Activated CD8-positive, alpha-beta memory T cell treated with anti-CD3 and anti-CD28 coated beads for 1 hour (primary cell): ENCODE measurements at places on chromosomes 2 and 18.

GRCh38 chr2:47062681-47063537 lies 92.2 kb downstream of the STPG4 start:
- DNase-seq: no peak

GRCh38 chr2:191756761-191757160 lies 78.8 kb downstream of the NABP1 start:
- DNase-seq: no peak

DNA sequence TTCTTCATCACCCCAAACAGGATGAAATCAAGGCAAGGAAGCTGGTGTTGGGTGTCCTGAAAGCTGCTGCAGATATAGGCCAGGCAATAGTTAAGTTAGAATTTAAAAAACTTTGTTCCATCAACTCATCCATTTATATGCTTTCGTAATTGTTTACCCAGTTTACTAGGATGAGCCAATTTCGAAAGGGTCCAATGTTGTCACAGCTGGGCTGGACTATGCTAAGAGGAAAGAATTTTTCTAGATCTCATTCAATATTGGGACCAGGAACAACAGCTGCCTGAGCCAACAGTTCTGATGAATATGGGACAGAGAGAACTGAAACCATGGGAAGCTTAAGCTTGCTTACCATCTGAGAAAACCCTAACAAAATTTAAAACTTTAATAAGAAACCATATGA lies 21.6 kb upstream of the SP3 start:
- DNase-seq: no peak

DNA sequence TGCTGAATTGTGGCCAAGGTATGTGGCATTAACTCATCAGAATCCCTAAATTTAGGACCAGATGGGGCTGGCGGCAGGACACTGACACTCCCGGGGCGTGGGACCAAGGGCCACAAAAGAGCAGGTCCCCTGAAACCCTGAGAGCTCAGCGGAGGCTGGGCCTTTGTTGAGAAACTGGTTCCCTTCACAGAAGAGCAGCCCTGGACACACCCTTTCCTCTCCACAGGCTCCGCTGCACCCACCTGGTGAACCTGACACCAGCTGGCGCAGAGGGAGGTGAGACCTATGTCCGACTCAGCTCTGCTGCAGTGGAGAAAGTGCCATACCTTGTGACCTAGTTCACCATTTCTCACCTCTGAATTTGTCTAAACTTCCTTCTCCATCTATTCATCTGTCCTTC lies 119.5 kb downstream of the RTP5 start:
- DNase-seq: no peak

- DNase-seq: no peak
Observed at GRCh38 chr18:72107647-72108383, 436.3 kb downstream of the CBLN2 start.

- DNase-seq: no peak
Observed at GRCh38 chr2:193539188-193539587, 1344.5 kb upstream of the TMEFF2 start.

GRCh38 chr2:111071600-111072171 lies 49.0 kb upstream of the BCL2L11 start:
- no peak for DNase-seq

DNA sequence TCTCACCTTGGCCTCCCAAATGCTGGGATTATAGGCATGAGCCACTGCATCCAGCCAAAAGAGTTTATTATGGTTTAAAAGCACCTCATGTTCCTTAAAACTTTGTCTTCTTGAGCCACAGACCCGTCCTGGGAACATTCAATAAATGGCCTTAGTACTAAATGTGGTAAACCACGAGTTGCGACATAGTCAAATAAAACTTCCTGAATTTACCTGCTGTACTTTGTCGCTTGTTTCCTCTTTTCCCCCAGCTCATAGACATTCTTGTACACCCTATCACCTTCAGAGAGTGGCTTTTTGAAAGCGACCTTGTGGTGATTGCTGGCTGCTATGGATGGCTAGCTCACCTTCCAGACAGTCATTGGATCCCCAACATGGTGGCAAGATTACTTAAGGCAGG lies 310.4 kb downstream of the LRRTM1 start:
- DNase-seq: no peak

DNA sequence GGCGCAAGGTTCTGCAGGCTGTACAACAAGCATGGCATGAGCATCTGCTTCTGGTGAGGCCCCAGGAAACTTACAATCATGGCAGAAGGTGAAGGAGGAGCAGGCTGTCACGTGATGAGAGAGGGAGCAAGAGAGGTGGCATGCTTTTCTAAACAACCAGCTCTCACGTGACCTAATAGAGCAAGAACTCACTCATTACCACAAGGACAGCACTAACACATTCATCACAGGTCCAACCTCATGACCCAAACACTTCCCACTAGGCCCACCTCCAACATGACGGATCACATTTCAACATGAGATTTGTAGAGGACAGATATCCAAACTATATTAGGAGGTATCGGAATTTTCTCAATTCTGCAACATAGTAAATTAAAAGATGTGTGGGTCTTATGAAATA lies 108.8 kb upstream of the DLX2 start:
- no peak for DNase-seq

- DNase-seq: no peak
Observed at GRCh38 chr18:68837665-68838451, 40.0 kb downstream of the CCDC102B start.

DNA sequence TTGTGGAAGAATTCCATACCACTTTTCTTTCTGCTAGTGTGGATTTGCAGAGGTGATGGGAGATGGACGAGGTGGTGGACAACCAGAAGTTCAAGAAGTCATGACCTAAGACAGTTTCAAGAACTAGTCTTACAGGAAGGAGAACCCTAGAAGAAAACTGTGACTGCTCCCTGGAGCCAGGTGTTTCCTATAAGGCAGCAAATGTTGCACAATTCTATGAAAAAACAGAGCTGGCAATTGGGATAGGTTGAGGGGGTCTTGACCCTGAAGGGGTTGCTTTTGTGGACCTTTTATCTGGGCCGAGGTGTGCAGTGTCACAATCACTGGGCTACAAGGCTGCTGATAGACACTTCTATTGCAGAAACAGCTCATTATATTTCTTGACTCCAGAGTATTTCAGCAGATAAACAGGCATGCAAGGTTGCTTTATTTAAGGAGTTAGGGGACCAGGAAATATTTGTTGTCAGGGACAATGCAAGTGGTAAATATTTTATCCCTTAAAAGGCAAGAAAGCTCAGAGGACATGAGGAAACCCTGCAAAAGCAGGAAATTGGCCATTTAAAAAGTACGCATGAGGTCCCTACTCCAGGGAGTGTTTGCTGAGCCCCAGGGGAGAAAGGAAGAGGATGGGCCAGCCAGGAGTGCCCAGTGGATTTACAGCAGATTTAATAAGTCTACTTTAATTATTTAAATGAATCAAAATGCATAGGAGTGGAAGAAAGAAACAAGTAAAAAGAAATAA lies 22.9 kb downstream of the APCDD1 start:
- DNase-seq: no peak

DNA sequence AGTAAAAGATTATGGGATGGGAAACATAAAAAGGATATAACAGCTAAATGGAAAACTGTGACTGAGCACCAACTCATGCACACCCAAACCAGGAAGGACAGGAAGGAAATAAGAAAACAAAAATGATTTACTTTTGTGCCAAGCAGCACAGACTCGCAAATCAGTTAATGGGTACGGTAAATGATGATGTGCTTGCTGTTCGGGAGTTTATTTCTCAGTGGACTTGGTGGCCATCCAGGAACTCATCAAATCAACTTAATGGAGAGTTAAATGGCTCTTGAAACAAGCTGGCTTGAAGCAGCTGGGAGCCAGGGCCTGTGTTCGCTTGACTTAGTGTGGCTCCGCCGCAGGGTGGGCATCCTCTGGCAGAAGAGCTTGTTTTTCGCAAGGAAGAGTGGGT lies 36.2 kb downstream of the MTCL1 start:
- DNase-seq: no peak

- no peak for DNase-seq
Observed at GRCh38 chr2:15259356-15259756, 301.8 kb downstream of the NBAS start.

DNA sequence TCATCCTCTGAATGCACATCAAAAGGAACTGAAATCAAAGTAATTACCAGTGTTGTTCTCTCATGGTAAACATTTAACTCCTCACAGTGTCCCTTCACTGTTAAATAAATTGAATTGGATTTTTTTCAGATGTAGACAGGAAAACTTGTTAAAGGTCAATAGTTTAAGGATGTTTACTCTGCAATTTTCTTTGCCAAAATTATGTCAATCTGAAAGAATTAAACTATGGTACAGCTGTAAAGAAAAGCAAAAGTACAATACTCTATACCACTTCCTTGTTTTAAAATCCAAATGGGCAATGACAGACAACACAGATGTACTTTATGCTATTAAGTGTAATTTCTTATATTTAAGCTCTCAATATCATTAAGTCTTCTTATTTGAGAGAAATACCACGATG lies 153.2 kb downstream of the WDPCP start:
- DNase-seq: no peak

DNA sequence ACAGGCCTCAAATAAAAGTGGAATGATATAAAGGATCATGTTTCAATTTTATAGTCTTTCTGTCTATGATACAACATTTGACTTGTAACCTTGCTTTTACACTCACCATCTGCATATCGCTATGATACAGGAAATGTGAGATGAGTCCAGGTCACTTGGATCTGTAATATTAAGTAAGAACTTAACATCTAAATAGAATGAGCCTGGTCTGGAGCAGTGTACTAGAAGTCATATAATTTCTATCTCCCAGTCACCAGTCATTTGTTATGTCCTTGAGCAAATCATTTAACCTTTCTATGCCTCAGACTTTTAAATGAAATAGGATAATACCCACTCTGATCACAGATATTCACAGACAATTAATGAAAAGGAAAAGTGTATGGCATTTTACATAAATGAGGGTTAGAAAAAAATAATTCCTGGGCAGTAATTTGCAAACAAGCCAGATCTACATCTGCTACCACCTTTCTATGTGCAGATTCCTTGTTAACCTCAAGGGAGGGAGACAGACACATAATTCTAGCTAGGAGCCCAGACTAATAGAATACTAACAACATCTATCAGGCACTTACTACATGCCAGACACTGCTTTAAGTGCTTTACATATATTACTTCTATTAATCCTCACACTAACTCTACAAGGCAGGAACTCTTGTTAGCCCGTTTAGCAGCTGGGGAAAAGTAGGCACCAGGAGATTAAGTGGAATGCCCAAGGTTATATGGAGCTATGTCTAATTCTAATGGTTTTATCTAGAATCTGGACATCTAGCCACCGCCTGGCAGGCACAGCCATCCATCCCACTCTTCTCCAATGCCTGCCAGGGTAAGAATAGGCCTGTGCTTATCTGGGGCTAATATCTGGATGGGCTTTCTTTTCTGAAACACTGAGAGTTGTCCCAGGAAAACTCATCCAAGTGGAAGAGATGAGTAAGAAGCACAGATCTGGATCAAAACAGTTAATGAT lies 313.6 kb upstream of the CDH20 start:
- DNase-seq: no peak

DNA sequence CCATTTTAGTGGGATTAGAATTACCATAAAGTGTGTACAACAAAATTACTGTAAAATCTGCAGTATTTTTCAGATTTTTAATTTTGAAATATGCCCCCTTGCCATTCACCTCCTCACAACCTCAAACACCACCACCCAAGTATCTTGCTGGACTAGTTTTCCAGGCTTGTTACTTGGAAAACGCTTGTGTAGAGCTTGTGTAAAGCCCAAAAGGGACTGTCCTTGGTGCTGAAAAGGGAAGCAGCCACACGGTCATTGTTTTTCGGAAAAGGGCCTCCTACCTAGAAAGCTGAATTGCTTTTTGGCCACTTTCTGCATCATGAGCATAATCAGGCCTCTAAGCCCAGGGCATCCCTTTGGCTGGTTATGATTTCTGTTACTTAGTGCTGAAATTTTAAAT lies 563.4 kb downstream of the LRRTM4 start:
- no peak for DNase-seq

- DNase-seq: no peak
Observed at GRCh38 chr2:55232863-55233657, 572 bp downstream of the RPS27A start.

DNA sequence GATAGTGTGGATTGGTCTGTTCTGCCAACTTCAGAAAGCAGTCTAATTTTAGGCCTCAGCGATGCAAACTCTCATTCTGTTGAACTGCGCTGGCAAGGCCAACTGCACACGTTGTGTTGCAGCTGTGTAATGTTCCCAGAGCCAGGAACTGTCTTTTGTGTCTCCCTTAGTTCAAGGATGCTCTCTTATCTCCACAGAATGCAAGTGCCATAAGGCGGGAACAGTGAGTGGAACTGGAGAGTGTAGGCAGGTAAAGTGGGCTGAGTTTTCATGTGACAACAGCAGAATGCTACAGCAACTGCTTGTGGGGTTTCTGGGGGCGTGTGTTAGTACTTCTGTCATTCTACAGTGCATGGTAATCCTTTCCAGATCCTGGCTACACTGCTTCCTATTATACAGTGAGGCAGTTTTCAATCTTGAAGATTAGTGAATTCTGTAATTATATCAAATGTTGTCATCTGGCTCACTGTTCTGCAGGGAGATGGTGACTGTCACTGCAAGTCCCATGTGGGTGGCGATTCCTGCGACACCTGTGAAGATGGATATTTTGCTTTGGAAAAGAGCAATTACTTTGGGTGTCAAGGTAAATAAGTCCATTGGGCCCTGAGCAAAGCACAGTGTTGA lies 125.8 kb downstream of the LAMA3 start:
- no peak for DNase-seq

DNA sequence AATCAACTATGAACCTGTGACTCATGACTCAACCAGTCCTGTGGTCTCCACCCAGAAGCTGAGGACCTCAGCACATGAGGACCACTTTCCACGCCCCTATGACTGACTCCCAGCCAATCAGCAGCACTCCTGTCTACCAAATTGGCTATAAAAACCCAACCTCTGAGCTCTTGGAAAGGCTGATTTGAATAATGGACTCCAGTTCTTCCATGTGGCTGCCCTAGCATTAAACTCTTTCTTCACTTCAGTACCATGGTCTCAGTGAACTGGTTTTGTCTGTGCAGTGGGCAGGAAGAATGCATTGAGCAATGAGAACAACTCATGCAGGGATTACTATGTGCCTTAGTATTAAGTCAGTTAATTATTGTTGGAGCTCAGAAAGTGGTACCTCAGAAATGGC lies 78.3 kb downstream of the CMPK2 start:
- DNase-seq: no peak
